ENCODE measurements at places on chromosomes 7 and 10.

- no peak for DNase-seq
Observed at GRCh38 chr10:119263951-119264617, 56.7 kb downstream of the GRK5 start.

DNA sequence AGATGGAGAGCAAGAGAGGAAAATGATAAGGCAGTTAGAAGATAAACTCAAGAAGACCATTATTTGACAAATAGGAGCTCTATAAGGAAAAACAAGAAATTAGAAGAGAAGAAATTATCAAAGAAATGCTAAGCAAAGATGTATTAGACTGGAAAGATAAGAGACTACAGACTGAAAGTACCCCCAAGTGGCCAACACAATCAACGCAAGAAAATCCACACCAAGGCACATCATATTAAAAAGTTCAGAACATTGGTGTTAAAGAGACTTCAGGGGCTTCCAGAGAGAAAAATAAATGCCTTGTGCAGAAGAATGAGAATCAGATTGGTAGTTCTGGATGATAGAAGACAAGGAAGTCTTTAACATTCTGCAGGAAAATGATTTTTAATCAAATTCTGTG, 46.0 kb downstream of the SH2D4B start:
- DNase-seq: no peak

DNA sequence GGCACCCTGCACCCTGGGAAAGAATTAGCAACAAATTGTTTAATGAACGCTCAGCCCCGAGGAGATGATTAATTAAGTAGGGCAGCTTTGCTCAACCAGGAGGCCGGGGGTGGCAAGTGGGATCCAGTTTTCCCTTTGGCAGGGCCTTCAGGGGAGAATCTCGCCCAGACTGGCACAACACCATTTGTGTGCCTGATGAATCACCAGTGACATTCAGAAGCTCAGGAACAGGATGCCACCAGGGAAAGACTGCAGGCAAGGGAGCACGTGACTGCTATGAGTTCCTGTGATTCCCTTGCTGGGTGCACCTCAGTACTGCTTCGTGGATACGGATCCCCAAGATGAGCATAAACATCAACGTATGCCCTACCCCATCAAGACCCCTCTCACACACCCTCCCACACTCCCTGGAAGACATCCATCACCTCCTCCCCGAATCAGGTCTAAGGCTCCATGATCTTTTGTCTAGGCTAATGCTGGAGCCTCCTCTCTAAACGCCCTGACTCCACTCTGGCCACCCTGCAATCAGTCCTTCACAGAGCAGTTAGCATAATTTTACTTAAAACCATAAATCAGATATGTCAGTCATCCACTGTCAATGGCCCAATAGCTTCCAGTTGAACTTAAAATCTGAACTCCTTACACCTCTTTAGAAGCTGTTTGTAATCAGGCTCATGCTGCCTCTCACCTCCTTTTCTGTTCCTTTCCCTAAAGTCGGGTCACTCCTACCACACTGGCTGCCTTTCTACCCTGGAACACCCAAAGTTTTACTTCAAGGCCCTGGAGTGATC, 109.2 kb upstream of the AGK start:
- no peak for DNase-seq

- DNase-seq: no peak
Observed at GRCh38 chr7:31476073-31476745, 37.7 kb upstream of the ITPRID1 start.

DNA sequence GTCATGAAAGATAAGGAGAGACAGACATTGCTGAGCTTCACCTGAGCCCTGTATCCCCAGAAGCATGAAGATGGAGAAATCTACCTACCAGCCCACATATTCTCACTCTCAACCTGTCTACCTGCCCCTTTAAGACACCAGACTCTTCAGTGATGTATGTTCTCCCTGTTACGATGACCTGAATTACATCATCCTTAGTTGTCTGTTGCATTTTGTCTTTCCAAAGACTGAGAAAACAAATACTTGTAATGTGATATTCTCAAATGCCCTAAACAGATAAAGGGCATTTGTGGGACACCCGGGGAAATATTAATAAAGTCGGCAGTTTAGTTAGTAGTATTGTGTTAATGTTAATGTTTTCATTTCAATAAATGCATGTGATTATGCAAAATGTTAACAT, 305.8 kb upstream of the IGFBP3 start:
- no peak for DNase-seq

Data from sigmoid colon (tissue), 7 donors.